AG10803 (cell line): ENCODE measurements at places on chromosomes 11 and 22.

GRCh38 chr22:33018232-33018864 is 39.8 kb downstream of the SYN3 start:
- DNase-seq: peak; percentile 40

GRCh38 chr11:109512680-109513079 is 90.7 kb downstream of the C11orf87 start:
- peak; percentile 50 for DNase-seq

DNA sequence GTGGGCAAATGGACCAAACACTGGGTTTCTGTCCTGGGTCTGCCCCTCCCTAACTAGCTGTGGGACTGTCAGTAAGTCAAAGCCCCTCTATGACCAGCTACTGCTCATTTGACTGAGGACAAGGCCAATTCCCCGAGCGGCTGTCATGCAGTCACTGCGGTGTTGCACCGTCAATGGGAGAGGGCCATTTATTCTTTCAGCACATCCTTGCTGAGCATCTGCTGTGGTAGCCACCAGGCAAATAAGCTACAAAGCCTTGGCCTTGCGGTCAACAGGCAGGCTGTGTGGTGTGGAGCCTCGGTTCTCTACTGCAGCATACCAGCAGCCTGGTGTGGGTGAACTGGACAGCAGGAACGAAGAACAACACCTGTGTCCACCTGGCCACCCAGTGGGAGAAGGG is 25.8 kb upstream of the SERPIND1 start:
- DNase-seq: no peak

DNA sequence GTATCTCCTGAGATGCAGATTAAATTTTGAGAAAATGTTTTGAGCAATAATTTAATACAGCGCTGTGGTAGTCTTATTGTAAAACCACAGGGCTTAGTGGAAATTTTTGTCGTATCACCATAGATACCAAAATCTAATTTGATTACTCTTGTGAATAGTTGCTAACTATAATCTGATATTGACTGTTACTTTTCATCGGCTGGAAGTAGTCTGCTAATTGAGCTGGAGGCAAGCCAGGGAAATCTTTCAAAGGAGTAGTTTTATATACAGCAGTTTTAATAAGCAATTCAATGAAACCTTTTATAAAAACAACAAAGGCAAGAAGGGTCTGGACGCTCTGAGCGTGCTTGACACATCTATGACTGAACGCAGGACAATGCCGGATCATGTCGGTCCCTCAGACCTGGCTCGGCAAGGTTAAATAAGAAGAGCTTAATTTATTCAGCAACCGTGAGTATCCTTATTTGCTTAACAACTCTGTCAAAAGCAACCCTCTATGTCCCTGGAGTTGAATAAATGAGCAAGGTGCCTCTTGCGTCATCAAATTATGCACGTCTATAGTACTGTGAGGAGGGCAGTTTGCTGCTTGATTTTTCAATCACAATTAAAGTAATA is 121.2 kb downstream of the NCAM1 start:
- DNase-seq: no peak

DNA sequence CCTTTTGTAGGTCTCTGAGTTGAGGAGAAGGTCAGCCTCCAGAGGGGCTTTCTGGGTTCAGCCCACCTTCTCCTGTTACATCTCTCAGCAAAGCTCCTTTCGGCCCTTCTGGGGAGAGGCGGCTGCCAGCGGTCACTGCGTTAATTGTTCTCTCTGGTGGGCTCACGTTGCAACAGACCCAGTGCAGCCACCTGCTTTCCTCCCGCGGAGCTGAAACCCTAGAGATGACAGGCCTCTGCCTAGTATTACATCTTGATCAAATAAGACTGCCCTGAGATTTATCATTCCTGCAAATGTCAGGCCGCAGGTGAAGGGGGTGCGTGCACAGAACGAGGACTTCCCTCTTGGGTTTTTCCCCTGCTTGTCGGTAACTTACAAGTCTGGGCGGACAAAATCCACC is 43.2 kb upstream of the CREB3L1 start:
- DNase-seq: no peak

DNA sequence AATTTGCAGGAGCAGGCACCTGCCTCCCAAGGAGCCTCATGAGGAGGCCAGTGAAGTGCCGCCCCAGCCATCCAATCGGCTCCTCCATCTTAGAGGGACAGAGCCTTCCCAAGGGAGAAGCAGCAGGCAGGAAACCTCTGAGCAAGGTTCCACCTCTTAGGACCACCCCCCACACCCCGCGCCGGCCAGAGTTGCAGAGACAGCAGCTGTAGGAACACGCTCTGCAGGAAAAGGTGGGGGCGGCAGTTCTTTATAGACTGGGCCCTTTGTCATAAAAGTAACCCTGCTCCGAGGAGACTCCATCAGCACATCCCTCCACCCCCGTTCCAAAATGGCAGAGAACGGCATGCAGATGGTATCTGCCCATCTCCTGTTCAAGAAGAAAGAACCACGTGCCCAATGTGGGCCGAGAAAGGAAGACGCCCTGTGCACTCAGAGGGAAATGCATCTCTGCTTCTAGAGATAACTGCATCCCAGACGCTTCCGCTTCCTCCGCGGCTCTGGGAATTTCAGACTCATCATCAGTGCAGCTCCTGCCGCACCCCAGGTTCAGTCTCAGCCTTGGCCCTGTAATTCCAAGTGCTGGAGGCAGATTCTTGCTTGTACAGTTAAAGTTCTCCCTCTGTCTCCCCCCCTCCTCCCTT is 98.5 kb downstream of the SPATA19 start:
- DNase-seq: no peak

GRCh38 chr11:93766504-93766903 is 17.6 kb upstream of the MED17 start:
- no peak for DNase-seq

DNA sequence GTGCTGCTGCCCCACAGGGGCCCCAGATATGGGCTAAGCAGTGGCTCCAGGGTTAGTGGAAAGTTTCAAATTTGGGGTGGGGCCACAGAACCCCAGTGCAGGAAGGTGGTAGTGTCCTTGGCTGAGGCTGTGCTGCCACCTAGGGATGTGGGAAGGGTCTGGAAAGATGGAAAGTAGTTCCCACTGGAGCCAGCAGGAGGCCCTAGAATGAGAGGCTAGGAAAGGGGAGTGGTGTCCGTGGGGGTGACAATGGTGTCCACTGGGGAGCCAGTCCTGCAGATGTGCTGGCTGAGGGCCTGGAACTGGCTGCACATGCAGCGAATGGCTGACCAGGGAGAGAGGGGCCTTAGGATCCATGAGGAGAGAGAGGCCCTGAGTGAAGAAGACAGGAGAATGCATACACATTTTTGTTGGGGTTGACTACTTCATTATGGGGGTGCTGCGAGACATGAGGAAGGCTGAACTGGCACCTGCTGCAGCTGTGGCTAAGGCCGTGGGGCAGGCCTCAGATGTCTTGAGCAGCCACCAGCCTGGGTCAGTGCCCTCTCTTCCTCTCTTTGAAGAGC is 21.1 kb downstream of the RFPL3 start:
- DNase-seq: peak; percentile 3

DNA sequence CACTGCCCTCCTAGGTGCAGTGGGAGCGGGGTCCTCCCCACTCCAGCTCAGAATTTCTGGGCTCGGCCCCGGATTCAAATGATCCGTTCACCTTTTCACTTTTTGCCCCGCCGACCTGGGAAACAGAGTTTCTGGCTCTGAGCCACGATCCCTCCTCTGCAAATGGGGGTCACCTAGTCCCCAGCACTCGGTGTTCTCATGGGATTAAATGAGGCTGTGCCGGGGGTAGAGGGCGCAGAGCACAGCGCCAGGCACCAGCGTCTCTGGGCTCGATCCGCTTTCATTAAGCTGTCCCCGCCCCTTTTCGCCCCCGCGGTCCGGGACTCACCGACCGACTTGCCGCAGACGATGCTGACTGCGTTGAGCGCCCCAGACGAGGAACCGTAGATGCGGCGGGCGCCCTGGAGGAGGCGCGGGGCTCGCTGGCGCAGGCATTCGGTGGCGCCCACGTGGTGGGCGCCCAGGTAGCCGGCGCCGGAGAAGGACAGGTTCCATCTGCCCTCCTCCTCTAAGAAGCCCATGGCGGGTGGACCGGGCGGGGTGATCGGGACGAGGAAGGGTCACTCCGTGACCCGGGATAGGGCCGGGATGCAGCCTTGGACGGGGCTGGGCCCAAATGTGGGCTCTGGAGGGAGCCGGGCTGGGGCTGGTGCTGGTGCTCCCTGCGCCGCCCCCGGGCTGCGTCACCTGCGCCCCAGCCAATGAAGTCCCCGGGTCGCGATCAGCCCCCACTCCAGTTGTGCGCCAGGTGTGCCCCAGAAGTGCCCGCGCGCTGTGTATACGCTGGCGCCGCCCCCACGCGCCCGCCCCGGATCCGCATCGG is at the start of gene PNPLA5:
PNPLA5 (minus strand) TSS at position 654 of the 823 bp plus-strand sequence; CDS start at position 521, 133 bp downstream.
- no peak for DNase-seq

GRCh38 chr11:110431051-110431672 is 1.4 kb downstream of the FDX1 start:
- no peak for DNase-seq

DNA sequence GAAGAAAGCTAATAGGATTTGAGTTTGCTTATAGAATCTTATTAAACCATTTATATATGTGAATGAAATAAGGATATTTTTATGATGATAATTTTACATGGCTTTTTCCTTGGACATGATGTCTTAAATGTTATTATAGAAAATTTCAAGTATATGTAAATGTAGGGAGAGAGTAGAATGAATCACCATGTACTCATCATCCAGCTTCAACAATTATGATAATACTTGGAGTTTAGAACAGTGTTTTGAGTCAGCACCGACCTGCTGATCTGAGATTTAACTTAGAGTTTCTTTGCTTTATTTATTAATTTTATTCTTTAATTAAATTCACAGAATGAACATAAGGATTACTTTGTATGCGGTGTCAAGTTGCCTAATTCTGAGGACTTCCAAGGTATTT is 193.5 kb downstream of the UVRAG start:
- no peak for DNase-seq

DNA sequence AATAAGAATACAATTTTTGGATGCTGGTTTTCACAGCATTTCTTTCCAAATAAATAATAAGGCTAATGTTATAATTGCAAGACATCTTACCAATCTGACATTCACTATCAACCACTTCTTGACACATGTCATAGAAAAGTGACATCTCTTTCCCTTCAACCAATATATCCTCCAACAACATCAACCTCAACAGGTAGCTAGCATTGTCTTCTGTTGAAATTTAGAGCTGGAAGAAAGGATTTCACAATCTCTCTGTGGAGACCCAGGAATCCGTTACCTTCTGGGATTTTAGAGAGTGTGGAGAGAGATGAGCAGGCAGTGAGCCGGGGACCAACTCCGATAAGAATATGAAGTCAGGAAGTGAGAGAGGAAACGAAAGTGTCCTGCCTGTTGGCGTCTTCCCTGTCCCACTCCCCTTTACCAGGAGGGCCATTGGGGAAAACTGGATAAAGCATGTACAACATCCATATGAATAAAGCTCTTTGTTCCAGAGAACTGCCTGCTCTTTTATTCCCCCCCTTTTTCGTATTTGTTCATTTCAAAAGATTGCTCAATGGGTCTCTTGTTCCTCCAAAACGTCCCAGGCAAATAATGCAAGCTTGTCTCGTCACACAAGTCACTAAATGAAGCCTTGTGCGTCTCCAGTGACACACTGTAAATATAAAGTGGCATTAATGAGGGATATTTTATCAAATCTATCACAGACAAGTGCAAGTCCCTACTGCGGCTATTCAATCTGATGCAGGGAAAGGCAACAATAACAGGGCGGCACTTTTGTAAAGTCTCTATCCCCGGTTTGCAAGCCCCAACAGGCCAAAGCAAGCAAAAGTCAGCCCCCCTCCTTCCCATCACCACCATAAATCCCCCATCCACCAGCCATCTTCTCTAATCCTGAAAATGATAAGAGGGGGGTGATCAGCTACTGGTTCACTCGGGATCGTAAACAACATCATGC is 3.4 kb downstream of the CADM1 start:
- no peak for DNase-seq

DNA sequence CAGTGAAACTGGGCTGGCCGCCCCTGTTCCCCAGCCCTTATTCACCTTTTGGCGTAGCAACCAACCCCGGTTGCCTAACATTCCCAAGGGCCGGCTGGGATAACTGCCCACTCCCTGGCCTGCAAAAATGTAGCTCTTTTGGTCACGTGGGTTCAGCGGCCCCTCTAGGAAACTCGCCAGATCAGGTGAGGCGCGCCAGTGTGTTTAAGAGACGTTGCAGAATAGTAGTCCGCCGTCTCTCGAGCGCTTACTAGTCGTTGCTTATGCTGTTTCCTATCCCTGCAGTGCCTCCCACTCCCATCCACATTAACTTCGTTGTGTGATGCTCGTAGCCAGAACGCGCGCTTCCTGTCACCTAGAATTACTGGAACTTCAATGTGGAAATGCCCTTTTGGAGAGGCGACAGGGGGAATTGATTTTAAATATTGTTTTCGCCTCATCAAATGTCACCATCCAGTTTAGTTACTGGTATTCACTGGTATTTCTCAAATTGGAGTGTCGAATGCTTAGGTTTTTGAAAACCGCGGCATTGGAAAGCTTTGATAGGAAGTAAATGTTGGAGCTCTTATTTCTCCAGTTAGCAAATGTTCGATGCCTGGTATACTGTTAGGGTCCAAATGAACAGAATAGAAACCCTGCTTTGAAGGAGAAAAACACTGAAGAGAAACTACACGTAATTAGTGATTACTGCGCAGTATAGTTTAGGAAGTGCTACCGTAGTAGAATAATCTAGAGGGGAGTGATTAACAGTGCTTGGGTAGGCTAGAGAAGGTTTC is 823 bp downstream of the CEP57 start:
- peak; percentile 42 for DNase-seq

DNA sequence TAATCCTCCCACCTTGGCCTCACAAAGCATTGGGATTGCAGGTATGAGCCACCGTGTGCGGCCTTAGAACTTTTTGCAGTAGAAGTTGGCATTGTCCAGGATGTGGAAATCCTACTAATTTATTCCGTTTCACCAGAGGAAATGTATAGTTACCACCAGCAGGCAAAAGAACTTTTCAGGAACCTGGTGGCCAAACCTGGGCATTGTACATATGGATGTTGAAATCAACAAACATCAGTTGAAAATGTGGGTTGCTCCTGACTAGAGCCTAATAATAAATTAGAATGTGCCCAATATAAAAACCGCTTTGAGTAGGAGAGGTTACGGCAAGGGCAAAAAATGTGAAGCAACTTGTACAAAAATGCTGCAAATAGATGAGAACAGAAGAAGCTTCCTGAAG is 40.7 kb upstream of the XBP1 start:
- no peak for DNase-seq

- no peak for DNase-seq
Observed at GRCh38 chr11:33652431-33652830, 48.2 kb downstream of the C11orf91 start.

- DNase-seq: no peak
Observed at GRCh38 chr22:49524362-49524761, 303.3 kb downstream of the BRD1 start.

- peak; percentile 54 for DNase-seq
Observed at GRCh38 chr22:46578824-46579561, 41.2 kb upstream of the GRAMD4 start.

- peak; percentile 46 for DNase-seq
Observed at GRCh38 chr11:3837793-3838192, 3.0 kb downstream of the RHOG start.

DNA sequence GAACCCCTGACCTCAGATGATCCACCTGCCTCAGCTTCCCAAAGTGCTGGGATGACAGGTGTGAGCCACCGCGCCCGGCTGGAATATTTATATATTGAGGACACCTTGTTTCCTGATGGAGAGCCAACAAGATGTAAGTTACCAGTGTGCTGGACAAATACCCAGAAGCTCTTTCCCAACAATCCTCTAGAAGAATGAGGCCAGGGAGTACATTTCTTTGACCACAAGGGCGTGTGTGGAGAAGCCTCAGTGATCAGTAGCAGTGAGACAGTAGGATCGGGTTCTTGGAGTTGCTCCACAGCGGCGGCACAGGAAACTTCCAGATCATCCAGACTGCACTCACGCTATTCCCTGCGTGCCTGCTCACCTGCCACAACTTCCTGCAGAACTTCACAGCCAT is 10.3 kb upstream of the POLA2 start:
- DNase-seq: peak; percentile 43
